ENCODE measurements at places on chromosomes 6 and 20. TPM values are rescaled to one million over a fixed set of nuclear protein-coding genes. Genes with fewer than 3 reads are reported as not detected.
A peak's percentile ranks its signal among the peaks of the same experiment; 100 is the strongest.

DSN1 gene
- 20.6 TPM for total RNA-seq

DNA sequence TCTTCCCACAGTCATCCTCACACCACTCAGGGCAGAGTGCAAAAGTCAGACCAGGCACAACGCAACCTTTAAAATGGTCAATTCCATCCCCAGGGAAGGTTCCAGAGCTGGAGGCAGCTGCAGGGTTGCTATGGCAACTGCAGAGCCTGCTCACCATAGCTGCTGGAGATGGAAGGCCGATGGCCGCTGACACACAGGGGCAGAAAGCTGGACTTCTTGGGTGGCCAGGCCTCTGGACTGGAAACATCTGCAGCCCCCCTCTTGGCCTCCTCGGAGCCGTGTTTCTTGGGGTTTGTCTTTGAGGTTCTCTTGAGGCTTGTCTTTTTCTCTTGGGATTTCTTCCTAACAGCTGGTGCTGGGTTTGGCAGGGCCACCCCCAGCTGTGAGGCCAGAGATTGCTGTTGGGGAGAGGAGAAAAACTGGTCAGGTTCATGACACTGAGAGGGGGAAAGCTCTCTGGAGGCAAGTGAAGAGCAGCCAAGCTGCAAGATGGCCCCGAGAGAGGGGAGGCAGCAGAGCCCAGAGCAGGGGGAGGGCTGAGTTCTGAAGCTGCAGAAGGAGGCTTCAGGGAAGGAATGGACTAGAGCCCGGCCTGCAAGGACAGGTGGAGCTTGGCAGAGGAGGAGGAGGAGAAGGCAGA is 10.2 kb downstream of the BNIP5 start:
- DNase-seq: no peak

CCN2 gene
- 861 TPM for total RNA-seq

DNA sequence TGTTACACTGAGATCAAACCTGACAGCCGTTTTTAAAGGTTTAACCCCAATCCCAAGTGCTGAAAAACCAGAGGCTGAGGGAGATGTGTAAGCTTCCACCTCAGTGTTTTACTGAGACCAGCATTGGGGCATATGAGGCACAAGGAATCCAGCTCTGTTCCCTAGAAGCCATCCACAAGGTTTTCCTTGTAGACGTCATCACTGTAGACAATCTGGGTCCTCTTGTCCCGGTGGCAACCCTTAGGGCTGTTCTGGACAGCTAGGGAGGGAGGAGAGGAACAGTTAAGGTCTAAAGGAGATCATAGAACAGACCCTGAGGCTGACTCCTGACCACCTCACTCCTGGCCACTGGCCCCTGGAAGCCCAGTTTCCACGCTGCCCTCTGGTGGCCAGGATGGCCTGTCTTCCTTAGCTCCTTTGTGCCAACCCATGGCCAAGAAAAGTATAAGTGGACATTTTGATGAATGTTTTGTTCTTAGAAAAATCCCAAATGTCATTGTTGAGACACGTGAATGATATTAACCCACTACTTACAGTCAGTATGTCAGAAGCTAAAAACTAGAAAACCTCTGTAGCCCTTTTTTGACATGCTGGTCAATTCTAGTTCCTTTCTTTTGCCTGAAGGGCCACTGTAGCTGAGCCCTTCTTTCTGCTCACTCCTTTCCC is 6.4 kb downstream of the CFB start:
- DNase-seq: peak; percentile 13

DNA sequence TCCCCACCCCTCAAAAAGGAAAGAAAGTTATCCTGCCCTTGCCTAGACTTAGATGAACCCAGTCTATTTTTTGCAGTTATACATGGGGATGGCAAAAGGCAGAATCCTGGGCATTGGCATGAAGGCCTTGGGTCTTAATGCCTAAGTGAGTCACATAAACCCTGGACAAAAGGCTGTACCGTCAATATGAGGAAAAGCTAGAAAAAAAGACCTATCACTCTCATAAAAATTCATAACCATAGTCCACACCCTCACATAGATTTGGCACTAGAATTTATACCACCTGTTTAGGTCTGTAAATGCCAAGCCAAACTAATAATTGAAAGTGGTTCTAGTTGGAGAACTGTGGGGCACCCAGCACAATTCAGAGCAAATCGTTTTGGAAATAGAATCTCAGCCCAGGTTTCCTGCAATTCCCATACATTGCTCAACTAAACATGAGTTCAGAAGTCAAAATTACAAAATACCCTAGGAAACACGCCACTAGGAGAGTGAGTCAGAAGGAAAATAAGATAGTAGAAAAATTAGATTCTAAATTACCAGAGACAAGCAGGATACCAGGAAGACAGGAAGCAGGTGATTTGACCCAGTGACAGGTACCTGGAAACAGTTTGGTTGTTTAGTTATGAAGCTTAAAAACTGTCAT is 70.4 kb upstream of the FUCA2 start:
- DNase-seq: no peak

DNA sequence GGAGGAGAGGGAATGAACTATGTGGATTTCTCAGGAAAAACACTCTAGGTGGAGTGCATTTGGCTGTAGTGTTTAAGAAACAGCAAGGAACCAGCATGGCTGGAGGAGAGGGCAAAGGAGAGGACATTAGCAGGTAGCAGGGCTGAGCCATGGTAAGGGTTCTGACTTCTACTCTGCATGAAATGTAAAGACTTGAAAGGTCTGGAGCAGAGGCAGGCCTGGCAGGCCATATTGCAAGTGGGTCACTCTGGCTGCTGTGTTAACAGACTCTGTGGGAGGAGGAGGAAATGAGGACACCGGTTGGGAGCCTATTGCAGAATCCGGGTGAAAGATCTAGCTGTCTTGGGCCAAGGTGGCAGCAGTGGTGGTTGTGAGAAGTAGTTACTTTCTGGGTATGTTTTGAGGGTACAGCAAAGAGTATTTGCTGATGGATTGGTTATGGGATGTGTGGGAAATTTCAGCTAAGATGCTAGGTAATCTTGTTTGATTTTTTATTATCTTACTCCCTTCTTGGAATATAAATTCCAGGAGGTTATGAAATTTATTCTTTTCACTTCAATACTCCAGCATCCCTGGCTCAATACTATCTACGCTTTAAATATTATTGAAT is 115.9 kb upstream of the BCLAF1 start:
- DNase-seq: no peak

- DNase-seq: no peak
Measured at GRCh38 chr20:63974402-63975200, 4.8 kb downstream of the SAMD10 start.

FAM83D gene
- total RNA-seq: 57.1 TPM

- DNase-seq: peak; percentile 43
Measured at GRCh38 chr20:48638546-48638945, 189.3 kb downstream of the PREX1 start.

DNA sequence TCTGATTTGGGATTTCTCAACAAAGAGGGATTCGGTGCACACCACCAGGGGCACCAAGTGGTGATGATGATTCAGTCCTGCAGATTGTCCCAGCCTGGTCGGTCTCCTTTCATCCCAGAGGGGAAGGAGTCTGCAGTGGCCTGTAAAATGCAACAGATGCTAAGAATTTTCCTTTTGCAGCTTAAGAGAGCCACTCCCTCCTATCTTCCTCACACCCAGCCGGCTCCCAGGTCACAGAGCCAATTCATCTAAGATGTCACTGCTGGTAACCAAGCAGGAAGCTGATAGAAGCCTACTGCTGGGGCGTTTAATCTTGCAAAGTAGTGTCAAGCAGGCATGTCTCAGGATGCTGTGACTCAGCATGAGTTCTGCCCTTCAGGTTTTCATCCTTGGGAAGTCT is 203.8 kb upstream of the LRFN2 start:
- no peak for DNase-seq

- no peak for DNase-seq
Measured at GRCh38 chr6:19413323-19413722, 423.8 kb upstream of the ID4 start.

UNC5CL gene
- 0.07 TPM for total RNA-seq

SEL1L2 gene
- total RNA-seq: not detected

NHSL1 gene
- 15.4 TPM for total RNA-seq

RAB44 gene
- not detected for total RNA-seq

DNA sequence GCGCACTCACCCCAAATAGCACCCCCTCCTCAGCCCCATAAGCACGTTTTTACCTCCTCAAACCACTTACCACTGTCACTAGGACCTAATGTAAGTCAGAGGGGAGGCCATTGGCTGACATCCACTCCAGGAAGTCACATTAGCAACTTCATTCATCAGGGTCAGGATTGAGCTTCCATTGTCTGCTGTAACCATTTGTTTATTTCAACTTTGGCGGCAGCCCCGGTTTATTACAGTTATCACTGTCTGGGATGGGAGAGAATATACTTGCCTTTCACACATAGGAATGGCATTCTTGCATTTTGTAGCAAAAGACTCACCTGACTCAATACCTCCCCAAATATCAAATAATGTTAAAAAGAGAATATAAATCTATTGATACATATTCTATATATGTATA is 38.3 kb downstream of the MAFB start:
- no peak for DNase-seq

GRCh38 chr6:36244641-36245280 is 25.1 kb upstream of the PNPLA1 start:
- DNase-seq: peak; percentile 41

- DNase-seq: no peak
Measured at GRCh38 chr20:43564993-43565757, 6.3 kb downstream of the SGK2 start.

- no peak for DNase-seq
Measured at GRCh38 chr6:79797912-79798311, 149.4 kb downstream of the ELOVL4 start.

- DNase-seq: no peak
Measured at GRCh38 chr20:30594112-30594511, 663.4 kb upstream of the DEFB115 start.

MMP24 gene
- 0.78 TPM for total RNA-seq

RIPOR3 gene
- total RNA-seq: not detected

DNA sequence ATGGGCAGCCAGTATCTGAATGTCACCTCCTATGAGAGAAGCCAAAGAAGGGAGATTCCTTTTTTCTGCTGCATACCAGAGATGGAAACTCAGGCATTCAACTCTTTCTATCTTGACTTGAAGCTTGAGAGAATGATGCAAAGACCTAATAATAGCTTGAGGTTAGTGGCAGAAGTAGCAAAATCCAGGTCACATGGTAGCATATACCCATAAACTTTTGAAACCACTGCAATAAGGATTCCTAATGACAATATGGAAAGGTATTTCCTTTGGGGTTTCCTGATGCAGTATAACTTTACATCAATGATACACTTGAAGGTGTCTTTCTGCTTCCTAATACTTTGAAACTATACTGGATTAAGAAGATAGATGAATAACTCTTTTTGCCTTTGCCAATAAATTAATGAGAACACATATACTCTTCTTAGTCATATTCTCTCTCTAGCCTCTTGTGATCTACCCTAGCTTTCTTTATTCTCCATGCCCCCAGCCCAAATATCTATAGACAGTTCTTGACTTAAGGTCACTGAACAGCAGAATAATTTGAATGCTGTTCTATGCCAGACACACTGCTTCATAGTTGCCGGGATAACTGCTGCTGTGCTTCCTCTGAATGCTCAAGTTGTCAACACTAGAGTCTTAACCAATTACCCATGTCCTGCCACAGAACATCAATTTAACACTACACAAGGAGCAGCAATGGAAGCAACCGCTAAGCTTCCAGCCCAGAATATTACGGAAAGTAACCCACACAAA is 155.5 kb upstream of the SIM1 start:
- no peak for DNase-seq

SYNDIG1 gene
- not detected for total RNA-seq

BTN1A1 gene
- total RNA-seq: not detected

DNA sequence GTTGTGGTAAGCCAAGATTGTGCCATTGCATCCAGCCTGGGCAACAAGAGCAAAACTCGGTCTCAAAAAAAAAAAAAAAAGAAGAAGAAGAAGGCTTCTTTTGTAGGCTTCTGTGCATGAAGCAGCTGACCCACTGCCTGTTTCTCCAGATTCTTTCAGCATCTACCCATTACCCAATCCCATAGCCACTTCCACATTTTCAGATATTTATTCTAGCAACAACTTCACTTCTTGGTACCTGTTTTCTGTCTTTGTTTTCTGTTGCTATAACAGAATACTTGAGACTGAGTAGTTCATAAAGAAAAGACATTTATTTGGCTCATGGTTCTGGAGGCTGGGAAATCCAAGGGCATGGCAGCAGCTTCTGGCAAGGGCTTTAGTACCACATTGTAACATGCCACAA is 95.3 kb upstream of the SGK1 start:
- no peak for DNase-seq

DNA sequence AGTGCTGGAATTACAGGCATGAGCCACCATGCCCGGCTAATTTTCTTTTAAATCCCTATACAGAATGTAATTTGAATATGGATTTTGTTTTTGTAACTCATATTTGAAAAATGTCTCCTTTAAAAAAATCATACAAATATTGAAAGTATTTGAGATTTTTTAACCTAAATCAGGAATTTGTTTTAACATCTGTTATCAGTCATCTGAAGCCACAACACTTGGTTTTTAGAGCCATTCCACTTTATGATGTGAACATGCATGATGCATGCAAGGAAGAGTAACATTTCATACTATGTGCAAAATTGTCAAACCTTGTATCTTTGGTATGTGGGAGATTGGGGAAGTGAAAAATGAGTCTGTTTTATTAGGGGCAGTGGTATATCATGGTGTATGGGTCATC is 124.5 kb upstream of the AHI1 start:
- DNase-seq: no peak

MUC22 gene
- total RNA-seq: not detected

DNA sequence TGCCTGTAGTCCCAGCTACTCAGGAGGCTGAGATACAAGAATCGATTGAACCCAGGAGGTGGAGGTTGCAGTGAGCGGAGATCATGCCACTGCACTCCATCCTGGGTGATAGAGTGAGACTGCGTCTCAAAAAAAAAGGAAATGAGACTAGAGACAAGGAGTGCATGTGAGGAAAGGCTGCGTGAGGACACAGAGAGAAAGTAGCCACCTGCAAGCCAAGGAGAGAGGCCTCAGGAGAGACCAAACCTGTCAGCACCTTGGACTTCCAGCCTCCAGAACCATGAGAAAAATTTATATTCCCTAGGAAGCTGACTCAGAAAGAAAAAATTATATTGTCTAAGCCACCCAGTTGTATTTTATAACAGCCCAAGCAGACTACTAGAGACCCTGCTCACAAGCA is 7.4 kb upstream of the BEND3 start:
- no peak for DNase-seq

GRCh38 chr6:14513496-14514393 is 396.2 kb downstream of the CD83 start:
- no peak for DNase-seq
